ENCODE measurements at places on chromosomes 4 and X.
A peak's percentile ranks its signal among the peaks of the same experiment; 100 is the strongest.

DNA sequence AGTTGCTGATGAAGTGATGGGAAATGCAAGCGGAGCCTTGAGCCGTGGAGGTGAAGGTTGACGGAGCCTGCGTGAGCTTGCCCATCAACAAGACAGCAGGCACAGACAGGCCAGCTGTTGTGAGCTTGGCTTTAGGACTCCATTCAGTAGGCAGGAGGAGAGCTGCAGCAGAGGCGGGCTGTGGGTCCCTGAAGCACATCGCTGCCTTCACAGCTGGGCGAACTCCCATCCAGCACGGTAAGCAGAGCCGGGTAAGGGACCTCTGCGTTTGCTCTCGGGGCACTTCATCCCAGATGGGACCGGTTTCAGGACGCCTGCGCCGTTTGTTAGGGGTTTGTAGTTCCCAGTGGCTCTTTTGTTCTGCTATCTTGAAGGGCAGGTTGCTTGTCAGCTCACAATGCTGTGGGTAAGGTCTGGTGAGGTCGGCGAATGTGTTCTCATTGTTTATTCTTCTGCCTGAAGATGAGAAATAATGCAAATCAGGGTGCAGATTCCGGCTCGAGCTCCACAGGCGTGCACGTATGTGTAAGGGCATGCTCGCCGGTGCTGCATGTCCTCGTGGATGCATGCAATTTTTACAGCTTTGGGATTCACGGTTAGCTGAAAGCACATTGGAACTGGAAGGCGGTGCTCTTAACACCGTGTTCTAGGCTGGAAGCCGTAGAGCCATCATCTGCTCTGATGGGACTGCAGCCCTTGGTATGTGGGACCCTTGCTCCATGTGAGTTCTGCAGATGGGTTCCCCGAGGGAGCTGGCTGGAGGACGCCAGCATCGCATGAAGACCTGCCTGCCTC, 54.6 kb upstream of the CLDN34 start:
- no peak for DNase-seq

- DNase-seq: no peak
Observed at GRCh38 chrX:3141031-3141430, 99.8 kb downstream of the ARSF start.

DNA sequence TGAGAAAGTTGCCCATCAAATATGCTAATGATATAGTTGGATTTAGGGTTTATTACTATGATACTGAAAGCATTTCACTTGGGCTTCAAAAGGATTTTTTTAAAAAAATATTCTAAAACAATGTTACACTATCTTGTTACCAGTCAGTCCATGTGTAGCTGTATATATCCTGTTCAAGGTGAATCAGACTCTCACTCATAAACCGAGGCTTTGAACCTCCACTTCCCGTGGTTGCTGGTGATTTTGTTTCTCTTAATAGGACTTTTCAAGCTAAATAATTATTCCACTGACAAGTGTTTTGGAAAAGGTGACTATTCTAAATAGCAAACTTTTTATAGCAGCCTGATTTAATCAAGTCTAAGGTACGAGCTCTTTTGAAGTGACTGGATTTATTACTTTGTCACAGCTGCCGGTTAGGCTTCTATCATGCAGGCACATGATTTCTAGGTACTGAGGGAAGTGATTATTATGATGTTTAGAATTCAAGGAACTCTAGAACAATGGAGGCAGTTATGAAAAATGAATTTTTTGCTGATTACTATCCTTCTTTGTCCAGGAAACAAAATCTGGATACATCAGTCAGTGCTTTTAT, 287.7 kb downstream of the KCTD8 start:
- DNase-seq: no peak

DNA sequence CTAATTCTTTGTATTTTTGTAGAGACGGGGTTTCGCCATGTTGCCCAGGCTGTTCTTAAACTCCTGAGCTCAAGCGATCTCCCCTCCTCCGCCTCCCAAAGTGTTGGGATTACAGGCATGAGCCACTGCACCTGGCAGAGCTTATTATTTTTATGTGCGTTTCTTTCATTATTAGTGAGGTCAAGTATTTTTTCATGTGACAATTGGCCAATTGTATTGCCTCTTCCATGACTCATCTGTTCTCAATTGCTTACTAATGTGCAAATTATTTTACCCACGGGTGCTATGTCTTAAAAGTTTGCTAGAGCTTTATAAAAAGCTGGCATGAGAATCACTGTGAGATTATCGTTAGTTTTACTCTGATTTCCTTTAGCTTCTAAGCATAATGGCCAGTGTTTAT, 13.0 kb upstream of the ARX start:
- no peak for DNase-seq

DNA sequence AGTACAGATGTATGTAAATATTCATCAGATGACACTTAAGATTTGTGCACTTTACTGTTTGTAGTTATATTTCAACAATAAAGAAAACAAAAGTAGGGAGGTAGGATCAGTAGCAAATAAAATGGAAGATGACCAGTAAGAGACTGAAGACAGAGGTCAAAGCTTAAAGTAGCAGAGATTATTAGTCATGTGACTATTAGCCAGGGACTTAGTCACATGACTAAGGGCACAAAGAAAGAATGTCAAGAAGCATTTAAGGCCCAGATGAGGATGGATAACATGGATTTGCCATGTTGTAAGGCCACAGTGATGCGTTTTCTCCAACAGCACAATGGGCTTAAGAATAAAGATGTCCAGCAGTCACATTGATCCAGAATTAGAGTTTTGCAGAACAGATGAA, 479.6 kb downstream of the BCOR start:
- no peak for DNase-seq

GRCh38 chr4:44771789-44772188, 45.4 kb upstream of the GNPDA2 start:
- no peak for DNase-seq

- DNase-seq: peak; percentile 14
Observed at GRCh38 chr4:122819708-122820449, 6.8 kb upstream of the FGF2 start.

- peak; percentile 66 for DNase-seq
Observed at GRCh38 chr4:183261953-183262775, 57.9 kb downstream of the CLDN22 start.

GRCh38 chr4:115361781-115362180, 248.4 kb upstream of the NDST4 start:
- no peak for DNase-seq

DNA sequence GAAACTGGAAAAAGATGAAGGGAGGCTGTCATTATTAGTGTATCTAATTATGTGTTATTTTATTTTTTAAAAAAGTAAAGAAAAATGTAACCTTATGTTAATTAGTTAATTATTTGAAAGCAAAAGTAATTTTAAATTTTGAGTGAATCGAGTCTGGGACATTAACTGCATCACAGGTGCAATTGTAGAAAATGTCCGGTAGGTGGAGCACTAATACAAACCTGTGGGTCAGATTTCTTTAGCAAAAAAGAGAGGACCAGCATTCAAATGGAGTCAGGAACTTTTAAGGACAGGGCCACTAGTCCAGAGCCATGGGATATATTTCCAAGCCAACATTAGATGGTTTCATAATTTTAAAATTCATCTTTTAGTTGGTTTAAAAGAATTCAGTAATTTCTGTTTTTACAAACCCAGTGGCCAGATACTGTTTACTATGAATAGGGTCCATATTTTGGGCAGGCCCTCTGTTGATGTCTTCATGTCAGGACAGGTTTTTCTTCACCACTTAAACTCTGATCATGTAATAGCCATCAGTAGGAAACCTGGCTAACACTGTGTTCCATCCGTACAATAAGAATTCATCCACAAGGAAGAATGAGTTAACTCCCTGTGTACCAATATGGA, 27.2 kb downstream of the BST1 start:
- DNase-seq: peak; percentile 46

DNA sequence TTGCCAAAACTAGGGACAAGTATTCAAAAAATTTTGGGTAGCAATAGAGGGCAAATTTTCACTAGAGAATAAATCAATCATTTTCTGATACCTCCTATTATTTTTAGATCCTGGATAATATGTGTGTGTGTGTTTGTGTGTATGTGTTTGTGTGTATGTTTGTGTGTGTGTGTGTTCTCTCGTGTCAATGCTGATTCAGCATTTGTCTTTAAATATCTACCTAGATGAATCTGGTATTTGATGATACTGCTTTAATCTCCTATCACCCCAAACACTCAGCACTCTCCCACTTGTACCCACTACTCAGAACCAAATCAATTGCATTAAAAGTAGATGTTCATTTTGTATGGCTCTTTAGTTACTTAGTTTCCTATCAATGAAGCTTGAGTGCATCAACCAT, 101.3 kb upstream of the NPFFR2 start:
- DNase-seq: no peak

GRCh38 chrX:70436343-70436742, 8.3 kb upstream of the DLG3 start:
- no peak for DNase-seq

DNA sequence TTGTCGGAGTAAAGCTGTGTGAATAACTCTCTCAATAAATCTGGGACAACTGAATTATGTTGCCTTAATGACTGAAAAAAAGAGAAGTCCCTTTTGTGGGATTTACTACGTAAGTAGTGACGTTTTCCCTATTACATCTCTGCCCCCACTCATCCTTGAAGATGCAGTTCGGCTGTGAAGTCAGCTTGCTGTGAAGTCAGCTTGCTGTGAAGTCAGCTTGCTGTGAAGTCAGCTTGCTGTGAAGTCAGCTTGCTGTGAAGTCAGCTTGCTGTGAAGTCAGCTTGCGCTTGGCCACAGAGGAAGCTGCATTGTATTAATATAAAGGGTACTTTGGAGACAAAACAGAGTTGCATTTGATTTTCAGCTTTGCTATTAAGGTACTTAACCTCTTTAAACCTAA, 8.0 kb upstream of the VAMP7 start:
- no peak for DNase-seq

DNA sequence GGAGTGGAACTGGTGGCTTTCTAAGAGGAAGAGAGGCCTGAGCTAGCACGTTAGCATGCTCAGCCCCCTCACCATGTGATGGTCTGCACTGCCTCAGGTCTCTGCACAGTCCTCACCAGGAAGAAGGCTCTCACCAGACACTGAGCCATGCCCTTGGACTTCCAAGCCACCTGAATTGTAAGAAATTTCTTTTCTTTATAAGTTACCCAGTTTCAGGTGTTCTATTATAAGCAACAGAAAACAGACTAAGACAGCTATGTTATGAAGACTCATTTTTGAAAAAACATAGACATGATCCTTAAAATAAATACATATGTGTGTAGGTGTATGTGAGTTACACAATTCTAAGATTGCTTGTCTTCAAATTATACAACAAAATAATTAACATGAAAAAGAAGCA, 74.7 kb downstream of the CEP44 start:
- DNase-seq: no peak

DNA sequence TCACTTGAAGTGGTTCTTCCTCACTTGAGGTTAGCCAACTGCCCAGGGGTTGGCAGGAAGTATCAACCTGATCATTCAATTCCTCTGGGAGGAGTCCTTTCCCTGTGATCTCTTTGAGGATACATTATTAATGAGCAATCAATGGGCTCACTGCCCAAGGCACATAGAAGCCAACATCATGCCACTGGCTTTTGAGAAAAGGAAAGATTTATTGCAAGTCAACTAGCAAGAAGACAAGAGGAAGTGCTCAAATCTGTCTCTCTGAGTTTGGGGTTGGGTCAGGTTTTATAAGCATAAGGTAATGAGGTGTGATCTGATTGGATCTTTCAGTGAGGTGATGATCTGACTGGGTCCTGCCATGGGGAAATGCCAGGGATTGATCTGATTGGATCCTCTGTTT, 39.6 kb downstream of the FGFBP1 start:
- no peak for DNase-seq

DNA sequence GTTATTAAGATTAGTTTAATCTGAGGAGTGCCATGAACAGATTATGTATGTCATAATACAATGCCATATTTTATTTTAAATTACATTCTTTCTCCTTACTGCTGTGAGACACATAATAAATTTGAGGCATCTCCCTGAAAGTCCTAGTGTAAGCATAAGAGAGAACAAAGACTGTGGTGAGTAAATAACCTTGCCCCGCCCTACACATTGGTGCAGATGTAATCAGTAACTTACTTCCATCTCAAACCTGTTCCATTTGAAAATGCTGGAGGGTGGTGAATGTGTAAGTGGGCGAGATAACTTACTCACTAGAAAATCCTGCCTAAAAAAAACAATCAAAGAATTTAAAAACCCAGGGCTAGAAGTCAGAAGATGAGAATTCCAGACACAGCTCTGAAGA, 338.1 kb upstream of the SLIT2 start:
- no peak for DNase-seq

GRCh38 chr4:185323606-185324005, 72.1 kb downstream of the LRP2BP start:
- no peak for DNase-seq

DNA sequence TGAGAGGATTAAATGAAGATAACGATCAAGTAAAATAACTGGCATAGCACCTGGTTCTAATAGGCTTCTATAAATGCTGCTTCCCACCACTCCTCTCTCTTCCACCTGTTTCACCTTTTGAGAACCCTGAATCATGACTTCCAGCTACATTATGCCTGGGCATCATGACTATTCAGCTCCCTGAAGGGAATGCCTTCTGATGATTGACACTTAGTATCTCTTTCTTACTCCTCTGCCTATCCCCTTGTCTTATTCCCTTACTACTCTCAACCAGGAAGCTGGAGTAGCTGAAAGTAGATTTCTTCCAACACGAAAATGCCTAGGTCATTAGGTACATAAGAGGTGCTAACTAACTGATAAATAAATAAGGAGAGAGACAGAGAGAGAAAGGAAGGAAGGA, 24.7 kb upstream of the CXCL8 start:
- no peak for DNase-seq

GRCh38 chr4:28654618-28655017, 1794.0 kb downstream of the STIM2 start:
- no peak for DNase-seq
